Hematopoietic multipotent progenitor cell treated with erythropoietin and hydrocortisone succinate and interleukin-3 and kit ligand, for 6 days (in vitro differentiated cells): ENCODE measurements at places on chromosomes 6 and 20.

DNA sequence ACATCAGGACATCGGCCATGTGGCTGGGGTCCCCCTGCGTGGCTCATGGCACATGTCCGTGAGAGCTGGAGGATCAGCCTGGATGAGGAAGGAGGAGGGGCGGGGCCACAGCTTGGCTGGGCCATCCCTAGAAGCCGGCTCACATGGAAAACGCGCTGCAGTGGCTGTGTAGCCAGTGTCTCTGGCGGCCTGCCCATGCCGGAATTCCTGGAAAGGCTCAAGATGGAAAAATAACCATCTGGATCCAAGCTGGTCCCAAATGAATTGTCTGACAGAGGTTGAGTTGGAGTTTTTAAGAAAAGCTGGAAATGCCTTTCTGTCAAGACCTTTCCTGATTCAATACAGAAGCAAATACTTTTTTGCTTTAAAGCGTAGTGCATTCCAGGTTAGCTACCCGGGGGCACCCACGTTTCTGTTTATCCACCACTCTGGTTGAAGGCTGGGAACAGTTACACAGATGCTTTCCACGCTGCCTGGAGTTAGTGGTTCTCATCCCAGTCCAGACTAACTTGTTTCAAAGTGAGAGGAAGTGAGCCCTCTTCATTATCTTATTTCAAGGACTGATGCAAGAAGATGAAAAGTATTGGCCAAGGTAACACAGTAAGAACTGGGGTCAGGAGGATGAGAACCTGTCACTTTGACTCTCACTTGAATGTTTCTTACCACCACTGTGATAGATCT lies 99.0 kb downstream of the GMPR start:
- no peak for DNase-seq

DNA sequence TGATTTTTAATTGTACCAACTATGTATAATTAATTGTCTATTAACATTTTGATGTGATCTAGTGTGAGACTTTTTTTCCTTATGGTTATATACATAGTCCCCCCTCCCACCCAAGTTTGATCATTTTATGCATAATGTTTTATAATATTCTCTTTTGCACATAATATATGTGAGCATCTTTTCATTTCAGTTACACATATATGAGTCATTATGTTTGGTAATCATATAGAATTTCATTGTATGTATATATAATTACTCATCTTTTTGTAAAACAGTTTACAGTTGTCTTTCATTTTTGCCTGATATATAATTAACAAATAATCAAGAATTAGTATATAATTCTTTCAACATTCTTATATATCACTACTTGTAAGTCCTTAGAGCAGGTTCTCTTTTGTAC lies 15.0 kb downstream of the RWDD1 start:
- DNase-seq: no peak

DNA sequence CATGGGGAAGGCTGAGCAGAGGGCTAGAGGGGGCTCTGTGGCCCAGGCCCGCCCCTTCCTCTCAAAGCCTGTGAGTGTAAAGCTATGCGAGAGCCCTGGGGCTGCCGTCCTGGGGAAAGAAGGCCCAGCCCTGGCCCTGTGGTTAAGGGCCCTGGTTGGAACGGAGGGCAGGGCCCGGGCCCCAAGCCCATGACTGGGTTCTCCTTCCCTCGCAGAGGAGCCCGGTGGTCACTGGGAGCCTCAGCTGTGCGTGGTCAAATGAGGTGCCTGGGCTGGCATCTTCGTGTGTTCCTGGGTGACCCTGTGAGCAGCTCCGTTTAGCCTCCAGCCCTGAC lies 56.0 kb downstream of the SMOC2 start:
- DNase-seq: no peak

- peak; percentile 56 for DNase-seq
Observed at GRCh38 chr20:31523361-31524283, 9.4 kb downstream of the HM13 start.

- DNase-seq: no peak
Observed at GRCh38 chr6:75623491-75623890, 21.8 kb downstream of the SENP6 start.

DNA sequence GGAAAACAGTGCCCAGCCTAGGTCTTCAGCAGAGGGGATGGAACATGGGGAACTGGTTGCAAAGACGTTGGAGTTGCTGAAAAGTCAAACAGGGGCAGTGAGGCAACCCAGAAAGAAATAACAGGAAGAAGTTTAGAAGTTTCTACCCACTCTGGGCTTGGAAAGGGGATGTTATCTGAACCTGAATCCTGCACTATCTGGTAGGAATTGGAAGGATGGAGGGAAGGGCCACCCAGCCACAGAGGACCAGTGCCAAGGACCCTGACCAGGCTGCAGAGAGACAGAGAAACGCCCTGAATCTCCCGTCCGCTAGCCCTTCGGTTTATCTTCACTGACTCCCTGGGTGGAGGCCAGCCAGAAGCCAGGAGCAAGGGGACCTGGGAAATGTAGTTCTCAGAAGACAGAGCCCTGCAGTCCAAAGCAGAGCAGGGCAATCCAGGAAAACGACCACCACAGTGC lies 217.3 kb upstream of the RREB1 start:
- DNase-seq: peak; percentile 89

- DNase-seq: no peak
Observed at GRCh38 chr6:78251931-78252330, 599.1 kb downstream of the MEI4 start.

- no peak for DNase-seq
Observed at GRCh38 chr6:99184696-99185095, 164.8 kb downstream of the FAXC start.

DNA sequence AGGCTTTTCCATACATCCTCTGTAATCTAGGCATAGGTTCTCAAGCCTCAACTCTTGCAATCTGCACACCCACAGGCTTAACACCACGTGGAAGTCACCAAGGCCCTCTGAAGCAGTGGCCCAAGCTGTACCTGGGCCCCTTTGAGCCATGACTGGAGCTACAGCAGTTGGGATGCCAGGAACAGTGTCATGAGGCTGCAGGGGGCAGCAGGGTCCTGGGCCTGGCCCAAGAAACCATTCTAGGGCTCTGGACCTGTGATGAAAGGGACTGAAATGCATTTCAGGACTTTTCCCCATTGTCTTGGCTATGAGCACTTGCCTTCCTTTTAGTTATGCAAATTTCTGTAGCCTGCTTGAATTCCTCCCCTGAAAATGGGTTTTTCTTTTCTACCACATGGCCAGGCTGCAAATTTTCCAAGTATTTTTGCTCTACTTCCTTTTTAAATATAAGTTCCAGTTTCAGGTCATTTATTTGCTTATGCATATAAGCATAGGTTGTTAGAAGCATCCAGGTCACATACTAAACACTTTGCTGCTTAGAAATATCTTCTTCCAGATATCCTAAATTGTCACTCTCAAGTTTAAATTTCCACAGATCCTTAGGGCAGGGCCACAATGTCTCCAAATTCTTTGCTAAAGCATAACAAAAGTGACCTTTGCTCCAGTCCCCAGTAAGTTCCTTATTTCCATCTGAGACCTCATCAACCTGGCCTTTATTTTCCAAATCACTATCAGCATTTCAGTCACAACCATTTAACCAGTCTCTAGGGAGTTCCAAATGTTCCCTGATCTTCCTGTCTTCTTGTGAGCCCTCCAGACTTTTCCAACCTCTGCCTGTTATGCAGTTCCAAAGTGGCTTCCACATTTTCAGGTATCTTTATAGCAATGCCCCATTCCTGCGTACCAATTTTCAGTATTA lies 48.6 kb upstream of the CD2AP start:
- DNase-seq: no peak

GRCh38 chr20:41137614-41138474 lies 501 bp downstream of the PLCG1 start:
- DNase-seq: peak; percentile 62

DNA sequence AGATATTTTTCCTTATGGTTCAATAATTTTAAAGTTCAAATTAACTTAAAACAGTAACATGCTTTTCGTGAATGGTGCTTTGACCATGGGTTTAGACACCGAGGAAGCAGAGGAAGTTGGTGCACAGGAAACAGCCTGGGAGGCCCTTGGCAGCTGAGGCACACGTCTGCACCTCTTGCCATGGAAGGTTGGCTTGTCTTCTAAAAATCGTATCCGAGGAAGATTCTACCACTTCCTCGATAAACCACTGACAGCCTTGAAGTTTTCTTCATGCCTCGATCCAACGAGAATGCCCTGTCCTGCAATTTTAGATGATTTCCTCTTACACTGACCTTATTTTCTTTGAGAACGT lies 12.2 kb downstream of the DLL1 start:
- no peak for DNase-seq

DNA sequence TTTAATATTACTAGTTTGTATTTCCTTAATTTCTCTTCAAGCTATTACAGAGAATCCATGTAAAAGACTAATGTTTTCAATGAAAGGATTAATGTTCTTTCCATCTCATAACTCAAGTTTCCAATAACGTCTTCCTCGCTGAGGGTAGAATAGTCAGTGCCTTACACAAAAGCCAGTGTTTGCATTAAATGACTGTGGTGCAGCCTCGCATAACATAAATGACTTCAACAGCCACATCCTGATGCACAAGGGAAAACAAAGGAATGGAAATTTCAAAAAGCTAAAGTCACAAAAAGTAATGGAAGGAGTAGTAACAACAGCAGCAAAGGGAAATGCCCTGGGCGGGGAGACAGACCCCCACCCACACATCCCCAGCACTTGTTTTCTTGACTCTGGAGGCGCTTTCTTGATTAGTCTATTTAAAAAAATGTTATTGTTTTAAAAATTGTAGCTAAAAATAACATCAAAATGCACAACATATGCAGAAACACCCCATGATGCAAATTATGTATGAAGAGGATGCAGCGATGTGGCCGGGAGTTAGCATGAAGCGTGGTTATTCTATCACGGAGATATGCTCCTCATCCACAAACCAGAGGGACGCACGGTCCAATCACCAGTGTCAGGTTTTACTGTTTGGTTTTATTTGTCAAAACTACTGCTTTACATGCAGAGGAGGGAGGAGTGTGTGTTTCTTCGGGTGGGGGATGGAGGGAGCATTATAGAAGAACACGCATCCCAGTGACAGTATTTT lies 228.6 kb downstream of the GMPR start:
- DNase-seq: no peak

DNA sequence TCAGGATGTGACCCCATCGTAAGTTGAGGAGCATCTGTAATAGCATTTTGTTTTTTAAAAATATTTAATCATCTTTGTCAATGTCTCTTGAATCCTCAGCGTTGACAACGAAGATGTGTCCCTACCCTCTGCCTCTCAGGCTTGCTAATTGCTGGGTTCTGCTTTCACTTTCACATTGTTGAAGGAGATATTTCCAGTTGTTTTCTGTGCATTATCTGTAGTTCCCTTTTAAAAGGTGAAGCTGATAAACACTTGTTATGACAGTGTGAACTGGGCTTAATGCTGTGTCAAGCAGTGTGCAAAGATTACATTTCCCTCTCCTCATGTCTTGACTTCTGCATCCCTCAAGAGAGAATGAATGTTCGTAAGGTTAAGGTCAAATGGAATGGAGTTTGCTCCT lies 54.9 kb downstream of the CSE1L start:
- peak; percentile 43 for DNase-seq

DNA sequence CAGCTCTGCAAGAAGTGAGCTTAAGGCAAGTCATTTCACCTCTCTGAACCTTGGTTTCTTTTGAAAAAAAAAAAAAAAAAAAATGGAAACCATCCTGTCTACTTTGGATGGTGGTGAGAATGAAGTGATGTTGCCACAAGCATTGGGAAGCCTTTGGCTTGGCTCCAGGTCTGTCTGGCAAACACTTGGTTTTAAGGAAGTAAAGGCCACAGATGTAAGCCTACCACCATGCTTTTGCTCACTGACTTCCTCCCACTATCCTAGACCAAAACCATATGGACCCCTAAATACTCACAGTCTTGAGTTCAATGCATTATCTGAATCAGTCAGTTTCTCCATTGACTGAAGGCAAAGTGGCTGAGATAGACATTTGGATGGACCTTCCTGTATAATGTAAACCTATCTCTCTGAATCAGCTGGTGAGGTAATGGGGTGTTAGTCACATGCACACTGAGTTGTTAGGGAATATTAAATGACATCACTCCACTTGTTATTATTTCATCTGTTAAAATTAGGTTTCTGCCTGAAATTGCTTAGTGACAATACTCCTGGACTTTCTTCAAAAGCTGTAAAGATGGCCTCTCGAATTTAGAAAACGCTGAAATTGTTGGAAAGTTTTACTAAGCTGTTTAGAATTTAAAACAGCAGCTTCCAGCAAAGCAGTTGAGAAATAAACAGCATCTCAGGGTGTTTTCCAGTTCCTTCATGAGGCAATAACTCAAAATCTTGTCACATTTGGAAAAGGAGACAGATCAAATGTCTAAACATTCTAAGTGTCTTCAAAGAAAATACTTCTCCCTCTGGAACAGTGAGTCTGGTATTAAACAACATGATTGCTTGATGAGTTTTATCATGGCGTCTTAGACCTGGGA lies 833.5 kb downstream of the DHX35 start:
- no peak for DNase-seq

- DNase-seq: no peak
Observed at GRCh38 chr6:134119486-134119885, 67.1 kb upstream of the SLC2A12 start.

DNA sequence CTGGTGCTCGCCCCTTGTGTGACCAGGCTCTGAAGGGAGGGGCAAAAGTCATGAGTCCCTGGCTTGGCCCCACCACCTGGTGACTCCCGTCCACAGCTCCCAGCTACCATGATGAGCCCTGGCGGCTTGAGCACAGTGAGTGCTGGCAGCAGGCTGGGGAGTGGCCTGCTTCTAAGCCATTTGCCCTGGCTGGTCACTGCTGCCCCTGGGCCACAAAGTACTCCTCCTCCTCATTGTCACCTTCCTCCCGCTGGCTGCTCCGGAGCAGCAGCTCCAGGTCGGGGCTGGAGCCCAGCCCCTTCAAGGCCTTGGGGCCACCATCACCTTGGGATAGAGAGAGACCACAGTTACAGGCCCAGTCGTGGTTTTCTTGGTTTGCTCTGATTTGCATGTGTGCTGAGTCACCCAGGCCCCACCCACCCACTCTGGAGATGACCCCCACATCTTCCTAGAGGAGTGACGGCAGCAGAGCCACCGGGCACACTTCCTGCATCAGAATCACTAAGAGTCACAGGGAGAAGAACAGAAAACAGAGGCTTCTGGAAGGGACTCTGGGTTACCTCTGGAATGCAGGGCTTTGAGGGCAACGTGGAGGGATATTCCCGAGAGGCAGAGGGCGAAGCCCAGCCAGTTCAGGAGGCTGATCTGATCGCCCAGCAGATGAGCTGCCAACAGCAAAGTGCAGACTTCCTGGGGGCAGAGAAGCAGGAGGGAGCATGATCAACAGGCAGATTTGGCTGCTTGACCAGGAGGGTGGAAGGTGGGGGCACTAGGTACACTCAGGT lies 42.1 kb upstream of the CDH22 start:
- peak; percentile 61 for DNase-seq

DNA sequence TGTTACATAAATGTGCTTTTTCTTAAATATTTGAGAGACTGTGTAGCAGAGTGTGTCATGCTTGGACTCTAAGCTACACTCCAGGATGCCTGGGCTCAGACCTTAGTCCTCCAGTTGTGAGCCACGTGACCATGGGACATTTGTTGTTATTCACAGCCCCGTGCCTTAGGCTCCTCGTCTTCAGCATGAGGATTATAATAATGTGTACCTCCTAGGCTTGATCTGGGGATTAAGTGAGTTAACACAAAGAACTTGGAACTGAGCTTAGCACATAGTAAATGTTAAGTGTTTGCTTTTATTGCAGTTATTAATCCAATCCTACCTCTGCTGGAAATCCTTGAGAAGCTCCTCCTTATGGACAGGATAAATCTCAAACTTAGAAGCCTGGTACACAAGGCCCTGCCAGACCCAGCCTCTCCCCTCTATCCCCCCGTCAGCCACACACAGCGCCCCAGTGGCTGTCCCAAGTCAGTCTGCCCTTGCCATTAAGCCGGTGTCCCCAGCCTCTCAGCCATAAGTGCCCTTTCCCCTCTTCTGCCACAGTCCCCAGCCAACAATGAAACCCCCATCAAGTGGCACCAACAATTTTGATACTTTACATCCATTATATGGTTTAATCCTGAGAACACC lies 177.5 kb downstream of the TMEM242 start:
- no peak for DNase-seq
